CD8-positive, alpha-beta memory T cell (primary cell): ENCODE measurements at places on chromosomes 7 and 10. TPM values are rescaled to one million over a fixed set of nuclear protein-coding genes. Genes with fewer than 3 reads are reported as not detected.

DNA sequence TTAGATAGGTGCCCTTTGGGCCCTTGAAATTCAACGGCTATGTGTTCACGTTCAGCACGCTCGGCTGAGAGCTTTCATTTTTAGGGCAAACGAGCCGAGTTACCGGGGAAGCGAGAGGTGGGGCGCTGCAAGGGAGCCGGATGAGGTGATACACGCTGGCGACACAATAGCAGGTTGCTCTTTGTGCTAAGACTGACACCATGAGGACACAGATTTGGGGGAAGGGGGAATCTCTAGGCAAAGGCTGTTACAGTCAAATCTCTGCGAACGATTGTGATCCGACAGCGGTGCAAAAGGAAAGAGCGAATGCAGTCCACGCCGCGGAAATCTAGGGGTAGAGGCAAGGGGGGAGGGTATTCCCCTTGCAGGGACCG, 667 bp downstream of the KLLN start:
- DNase-seq: no peak

DNA sequence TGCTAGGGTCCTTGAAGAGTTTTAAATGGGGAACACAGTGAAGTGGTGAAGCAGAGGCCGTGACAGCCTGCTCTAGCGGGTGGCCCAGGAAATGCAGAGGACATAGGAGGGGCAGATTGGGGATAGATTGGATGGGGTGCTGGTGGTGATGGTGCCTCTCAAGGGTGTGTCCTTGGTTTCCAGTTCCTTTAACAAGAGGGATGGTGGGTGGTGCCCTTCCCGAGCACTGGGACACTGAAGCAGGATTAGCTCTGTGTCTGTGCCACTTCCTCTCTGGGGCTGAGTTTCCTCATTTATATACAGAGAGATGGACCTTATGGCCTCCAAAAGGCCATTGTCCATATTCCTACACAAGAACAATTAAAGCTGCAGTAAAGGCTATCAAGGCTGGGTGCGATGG, 285.5 kb downstream of the TCF7L2 start:
- DNase-seq: no peak

GRCh38 chr7:17523813-17524739, 225.6 kb downstream of the AHR start:
- no peak for DNase-seq

GRCh38 chr7:52017802-52018679, 701.4 kb upstream of the COBL start:
- no peak for DNase-seq

DNA sequence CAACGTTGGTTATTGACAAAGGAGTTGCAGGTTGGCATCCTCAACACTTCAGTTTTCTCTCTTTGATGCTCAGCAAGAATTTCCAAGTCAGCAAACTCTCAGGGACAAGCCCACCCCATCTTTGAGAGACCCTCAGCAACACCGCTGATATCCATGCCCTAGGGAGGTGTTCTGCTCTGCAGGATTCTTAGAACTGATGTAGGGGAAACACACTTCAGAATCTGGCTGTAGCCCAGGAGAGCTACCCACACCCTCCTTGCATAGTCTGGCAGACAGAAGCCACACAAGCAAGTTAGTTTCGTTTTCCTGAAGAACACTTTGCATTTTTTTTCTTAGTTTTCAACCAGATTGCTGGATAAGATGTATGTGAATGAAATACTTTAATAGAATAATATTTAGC, 822 bp downstream of the SAMD9L start:
- DNase-seq: peak; percentile 9

SEMA3E gene
- polyA plus RNA-seq: not detected

GNAI1 gene
- polyA plus RNA-seq: 3.8 TPM

FFAR4 gene
- not detected for polyA plus RNA-seq

LRRD1 gene
- polyA plus RNA-seq: not detected
